T47D (cell line): ENCODE measurements at places on chromosomes 7 and 10.

GRCh38 chr7:26368542-26368941 lies 76.9 kb downstream of the SNX10 start:
- DNase-seq = no peak

- DNase-seq = no peak
These were observed 12.6 kb upstream of the ICA1 start for GRCh38 chr7:8274589-8274988.

DNA sequence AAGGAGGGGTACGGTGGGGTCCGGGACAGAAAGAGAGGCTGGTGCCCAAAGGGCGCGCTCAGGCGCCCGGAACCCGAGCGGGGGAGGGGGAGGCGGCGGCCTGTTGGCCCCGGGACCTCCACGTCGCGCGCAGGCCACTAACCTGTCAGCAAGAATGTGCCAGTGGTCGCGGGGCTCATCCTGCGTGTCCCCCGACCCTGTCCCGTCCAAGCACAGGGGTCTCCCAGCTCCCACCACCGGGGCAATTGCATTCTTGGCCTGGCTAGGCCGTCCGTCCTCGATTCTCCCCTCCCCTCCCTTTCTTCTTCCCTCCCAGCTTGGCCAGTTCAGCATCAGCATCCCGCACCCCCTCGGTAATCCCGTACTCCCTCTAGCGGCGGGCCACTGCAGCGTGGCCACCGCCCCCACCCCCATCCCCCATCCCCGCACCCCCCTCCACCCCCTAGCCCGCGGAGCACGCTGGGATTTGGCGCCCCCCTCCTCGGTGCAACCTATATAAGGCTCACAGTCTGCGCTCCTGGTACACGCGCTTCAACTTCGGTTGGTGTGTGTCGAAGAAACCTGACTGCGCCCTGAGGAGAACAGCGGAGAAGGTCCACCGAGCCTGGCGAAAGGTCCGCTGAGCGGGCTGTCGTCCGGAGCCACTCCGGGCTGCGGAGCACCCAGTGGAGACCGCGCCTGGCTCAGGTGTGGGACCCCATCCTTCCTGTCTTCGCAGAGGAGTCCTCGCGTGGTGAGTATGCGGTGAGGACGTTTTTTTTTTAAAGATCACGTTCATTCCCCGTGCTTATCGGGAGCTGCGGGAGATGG lies at the start of gene SGCE:
TSS of gene SGCE (minus strand) at position 286 of the 810 bp plus-strand sequence. CDS start at position 251, 35 bp downstream.
- DNase-seq = peak; percentile 87

- DNase-seq = no peak
These were observed 25.7 kb upstream of the FAM133B start for GRCh38 chr7:92615861-92616260.

- DNase-seq = no peak
These were observed 8.9 kb downstream of the LCOR start for GRCh38 chr10:96840841-96841518.

DNA sequence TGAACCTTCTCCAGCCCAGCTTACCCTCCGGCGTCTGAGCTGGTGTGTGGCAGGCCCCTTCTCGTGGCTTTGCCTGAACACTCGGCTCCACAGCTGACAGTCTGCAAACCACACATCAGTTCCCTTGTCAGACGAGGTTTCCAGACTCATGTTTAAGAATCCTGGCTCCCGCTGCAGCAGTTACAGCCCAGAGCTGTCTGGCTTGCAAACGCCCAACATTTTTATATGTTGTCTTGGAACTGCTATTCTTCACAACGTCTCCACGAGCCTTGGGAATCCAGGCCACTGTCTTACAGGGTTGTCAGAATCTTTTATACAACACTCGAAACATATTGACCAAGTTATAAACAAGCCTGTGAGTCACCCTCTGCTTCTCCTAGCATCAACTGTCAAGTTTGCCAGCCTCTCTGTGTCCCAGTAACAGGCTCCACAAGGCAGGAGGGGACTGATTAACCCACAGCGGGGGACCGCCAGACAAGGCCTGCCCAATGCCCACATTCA lies 68.1 kb downstream of the TNS3 start:
- no peak for DNase-seq

DNA sequence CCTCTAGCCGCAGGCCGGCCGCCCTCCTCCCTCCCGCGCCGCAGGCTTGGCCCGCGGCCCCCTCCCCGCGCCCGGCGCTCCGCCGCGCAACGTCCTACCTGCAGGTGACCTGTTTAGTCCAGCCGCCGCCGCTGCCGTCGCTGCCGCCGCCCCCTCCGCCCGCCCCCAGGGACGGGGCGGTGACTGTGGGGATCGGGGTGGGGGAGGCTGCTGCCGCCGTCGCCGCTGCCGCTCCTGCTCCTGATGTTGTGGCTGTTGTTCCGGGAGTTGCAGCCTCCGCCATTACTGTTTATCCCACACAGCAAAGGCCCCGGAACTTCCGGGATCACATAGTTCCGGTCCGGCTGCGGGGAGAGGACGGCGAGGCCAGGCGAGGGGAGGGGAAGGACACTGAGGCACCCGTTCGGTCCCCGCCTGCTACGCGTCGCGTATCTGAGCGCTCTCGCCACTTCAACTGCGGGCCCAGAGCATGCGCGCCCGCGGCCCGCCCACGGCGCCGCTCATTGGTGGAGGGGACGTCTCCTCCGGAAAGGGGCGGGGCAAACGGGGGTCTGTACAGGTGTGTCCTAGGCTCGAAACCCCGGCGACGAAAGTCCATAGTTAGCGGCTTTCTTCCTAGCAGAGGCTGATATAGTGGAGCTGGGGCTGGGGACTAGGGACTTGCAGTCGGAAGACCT lies at the start of gene MKRN1:
TSS of gene MKRN1 (minus strand) at position 444 of the 677 bp plus-strand sequence. CDS start at position 283, 161 bp downstream.
- DNase-seq = peak; percentile 80

GRCh38 chr10:89776665-89777064 lies 75.3 kb downstream of the KIF20B start:
- no peak for DNase-seq

GRCh38 chr7:46480619-46481018 lies 559.5 kb upstream of the IGFBP3 start:
- no peak for DNase-seq

- no peak for DNase-seq
These were observed 1.5 kb downstream of the LIPK start for GRCh38 chr10:88707429-88708155.

DNA sequence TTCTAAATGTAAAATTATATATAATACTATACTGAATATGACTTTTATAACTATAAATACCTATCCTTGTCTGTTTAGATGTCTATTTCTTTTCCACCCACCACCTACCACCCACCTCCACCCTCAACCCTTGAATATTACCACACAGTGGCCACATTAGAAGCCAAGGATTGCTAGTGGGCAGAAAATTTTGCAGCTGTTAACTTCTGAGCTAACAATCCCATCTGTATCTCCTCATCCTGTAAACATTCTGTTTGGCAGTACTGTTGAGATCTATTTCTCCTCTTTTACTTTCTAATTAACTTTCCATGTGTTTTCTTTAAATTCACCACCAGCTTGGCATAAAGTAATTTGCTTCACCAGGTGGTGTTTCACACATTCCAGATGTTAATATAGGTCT lies 281.1 kb upstream of the BMPER start:
- DNase-seq = no peak

GRCh38 chr10:124971276-124971675 lies 29.4 kb downstream of the ZRANB1 start:
- DNase-seq = no peak

DNA sequence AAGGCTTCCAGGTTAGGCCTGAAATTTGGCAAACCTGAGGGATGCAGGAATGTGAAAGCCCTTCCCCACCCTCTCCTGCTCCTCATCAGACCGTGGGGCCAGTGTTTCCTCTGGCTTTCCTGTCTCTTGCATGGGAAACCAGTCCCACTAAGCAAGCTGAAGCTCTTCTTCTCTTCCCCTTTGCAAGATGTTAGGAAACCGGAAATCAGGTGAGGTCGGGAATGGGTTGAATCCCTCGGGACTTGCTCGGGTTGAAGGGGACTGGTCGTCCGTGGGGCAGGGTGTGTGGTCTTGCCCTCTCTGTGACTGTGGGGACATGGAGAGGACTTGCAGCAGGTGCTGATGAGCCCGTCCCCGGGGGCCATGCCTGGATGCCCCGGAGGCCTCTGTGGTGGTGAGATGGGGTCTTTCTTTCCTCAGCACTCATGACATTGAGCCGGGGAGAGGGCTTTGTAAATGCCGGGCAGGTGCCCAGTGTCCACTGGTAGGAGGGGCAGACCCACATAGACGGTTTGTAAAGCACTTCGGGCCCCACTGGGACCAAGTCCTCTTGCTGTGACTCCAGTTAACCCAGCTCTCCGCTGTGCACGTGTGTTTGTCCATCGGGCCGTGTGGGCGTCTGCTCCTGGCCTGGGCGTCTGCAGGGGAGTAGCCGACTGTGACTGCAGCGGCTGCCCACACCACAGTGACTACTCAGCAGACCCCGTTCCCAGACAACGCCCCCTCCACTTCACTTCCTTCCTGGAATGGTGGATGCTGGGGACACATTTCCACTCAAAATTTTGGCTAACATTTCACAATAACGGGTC lies 373.9 kb downstream of the GLRX3 start:
- no peak for DNase-seq

- no peak for DNase-seq
These were observed 77.9 kb downstream of the JCAD start for GRCh38 chr10:29981510-29981909.

- DNase-seq = no peak
These were observed 707.5 kb upstream of the FZD8 start for GRCh38 chr10:36349445-36350078.

GRCh38 chr7:4189131-4189570 lies 492.9 kb upstream of the FOXK1 start:
- peak; percentile 97 for DNase-seq

DNA sequence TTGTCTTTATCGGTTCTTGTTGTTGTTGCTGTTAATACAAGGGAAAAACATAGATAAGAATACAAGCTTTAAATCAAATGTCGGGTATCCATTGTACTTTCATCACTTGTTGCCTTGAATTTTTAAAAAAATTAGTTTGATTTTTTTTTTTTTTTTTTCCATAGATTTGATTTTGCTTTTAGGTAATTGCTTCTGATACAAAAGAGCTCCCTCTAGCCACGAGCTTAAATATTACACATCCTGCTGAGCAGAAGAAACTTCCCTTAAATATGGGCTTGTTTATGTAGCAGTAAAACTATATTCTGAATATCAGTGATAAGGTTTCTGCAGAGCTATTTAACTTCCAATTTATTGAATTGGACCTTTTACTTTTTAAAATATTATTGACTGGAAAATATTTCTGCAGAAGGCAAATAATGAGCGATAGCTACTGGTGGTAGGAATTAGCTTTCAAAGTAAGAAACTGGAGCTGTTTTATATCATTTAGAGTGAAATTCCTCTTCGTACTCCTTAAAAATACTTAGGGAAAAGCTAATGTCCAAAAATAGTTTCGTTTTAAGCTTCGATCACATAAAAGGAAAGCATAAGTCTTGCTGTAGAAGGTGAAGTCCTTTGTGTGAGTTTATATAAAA lies 216.9 kb downstream of the POLR1F start:
- peak; percentile 8 for DNase-seq

- DNase-seq = peak; percentile 71
These were observed 39.6 kb upstream of the HSPB1 start for GRCh38 chr7:76262683-76263402.

DNA sequence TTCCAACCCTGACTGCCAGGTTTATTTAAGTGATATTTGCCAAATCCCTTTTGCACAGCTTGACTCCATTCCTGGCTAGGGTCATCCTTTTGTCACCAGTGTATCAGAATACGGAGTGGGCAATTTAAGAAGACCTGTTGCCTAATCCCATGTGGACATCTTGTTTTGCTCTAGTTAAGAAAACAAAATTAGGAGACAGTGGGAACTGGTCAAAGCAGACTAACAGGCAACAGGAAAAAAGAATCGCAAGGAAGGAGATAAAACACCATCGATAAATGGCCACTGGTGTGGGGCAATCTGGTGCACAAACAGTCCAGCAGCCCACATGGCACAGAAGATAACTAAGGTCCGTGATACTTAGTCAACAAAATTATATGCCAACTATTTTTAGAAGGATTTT lies 21.4 kb downstream of the KDM7A start:
- DNase-seq = no peak

DNA sequence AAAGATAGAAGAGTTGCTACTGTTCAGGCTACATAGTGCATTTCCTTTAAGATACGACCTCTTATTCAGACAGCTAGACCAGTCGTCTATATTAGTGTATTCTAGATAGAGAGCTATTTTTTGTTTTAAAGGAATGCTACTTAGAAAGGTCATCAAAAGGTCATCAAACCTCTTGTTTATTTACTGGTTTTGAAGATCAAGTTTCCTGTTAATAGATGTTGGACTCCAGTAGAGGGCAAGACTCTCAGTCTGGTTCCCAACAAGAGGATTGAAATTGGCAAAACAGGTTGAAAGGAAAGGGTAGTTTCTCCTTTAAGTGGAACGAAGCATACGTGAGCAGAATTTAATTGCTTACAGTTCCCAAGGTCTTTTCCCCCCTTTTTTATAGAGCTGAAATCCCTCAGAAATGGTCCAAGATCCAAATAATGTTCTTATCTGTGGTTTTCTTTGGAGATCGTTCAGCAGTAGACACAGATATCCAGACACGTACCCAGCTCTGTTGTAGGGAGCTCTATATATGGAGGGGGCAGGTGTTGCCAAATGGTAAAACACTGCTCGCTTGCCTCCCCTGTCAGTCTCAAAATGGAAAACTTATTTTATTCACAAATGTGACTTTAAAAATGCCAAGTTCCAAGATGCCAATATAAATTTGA lies 37.2 kb downstream of the BAMBI start:
- DNase-seq = no peak

- DNase-seq = no peak
These were observed 12.3 kb downstream of the MRPS24 start for GRCh38 chr7:43856996-43857395.

GRCh38 chr7:35253460-35253709 lies 515 bp downstream of the TBX20 start:
- no peak for DNase-seq

DNA sequence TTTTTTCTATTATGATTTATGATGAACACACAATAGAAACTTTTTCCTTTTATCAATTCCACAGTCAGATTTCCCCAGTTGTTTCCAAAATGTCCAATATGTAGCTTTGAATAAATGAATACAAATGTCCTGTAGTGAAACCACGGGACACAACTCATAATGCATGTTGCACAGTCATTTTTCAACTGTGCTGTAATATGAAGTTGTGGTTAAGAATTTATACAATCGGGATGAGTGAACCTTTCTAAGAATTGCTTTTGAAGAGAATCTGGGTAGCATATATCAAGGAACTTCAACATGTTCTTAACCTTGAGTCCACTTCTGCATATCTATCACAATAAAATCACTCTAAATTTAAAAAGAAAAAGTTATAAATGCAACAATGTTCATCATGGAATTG lies 14.6 kb upstream of the ST7 start:
- DNase-seq = no peak
